A549 treated with Mapracorat at 1 μM for 4 hours (cell line): ENCODE measurements at places on chromosomes 1 and 21. TPM values are rescaled to one million over a fixed set of nuclear protein-coding genes. Genes with fewer than 3 reads are reported as not detected.

Gene RCAN3
- 11.3 to 15.8 TPM (median 14.1 TPM) in 5 replicates for total RNA-seq

Gene DNAJC28
- total RNA-seq = 0.29 to 0.42 TPM (median 0.34 TPM) in 5 replicates

Gene FBLIM1
- 21.8 to 34.6 TPM (median 27.8 TPM) in 5 replicates for total RNA-seq

Gene DVL1
- 38.7 to 77.6 TPM (median 66.9 TPM) in 5 replicates for total RNA-seq

Gene SNRNP40
- 41.5 to 45.1 TPM (median 44.2 TPM) in 5 replicates for total RNA-seq

Gene DIRAS3
- 0.92 to 1.5 TPM (median 1.3 TPM) in 5 replicates for total RNA-seq

Gene LCE1F
- not detected in 5 replicates for total RNA-seq

Gene ASPM
- total RNA-seq = 17.5 to 24.6 TPM (median 23.3 TPM) in 5 replicates

Gene TAL1
- total RNA-seq = not detected in 5 replicates
